ENCODE measurements at places on chromosomes 7 and 10. TPM values are rescaled to one million over a fixed set of nuclear protein-coding genes. Genes with fewer than 3 reads are reported as not detected.

Gene LIPK
- not detected for total RNA-seq

Gene TAS2R39
- not detected for total RNA-seq

Gene THNSL1
- total RNA-seq, result 4.9 TPM

Gene NUDT13
- total RNA-seq, result 3.3 TPM

Gene OR2A42
- total RNA-seq, result not detected

Gene ADCY1
- 6.2 TPM for total RNA-seq

Gene AGMO
- total RNA-seq, result 0.52 TPM

Gene TAS2R41
- total RNA-seq, result not detected

Gene ECHS1
- total RNA-seq, result 44.4 TPM

Gene CRYGN
- total RNA-seq, result not detected

Gene NKX2-3
- total RNA-seq, result not detected

Gene SFMBT2
- 3.4 TPM for total RNA-seq

Gene CPVL
- 4.0 TPM for total RNA-seq

Gene GALNT11
- total RNA-seq, result 45.9 TPM

Gene C10orf105
- total RNA-seq, result not detected

Gene IFIT3
- total RNA-seq, result 3.9 TPM

Gene BEND7
- 17.5 TPM for total RNA-seq

Gene SPDYE6
- total RNA-seq, result not detected

Gene HOXA7
- total RNA-seq, result 0.26 TPM

Gene GDF2
- total RNA-seq, result not detected

Gene ANKRD7
- total RNA-seq, result not detected

Gene GIMAP7
- total RNA-seq, result 3.6 TPM

Gene BTBD16
- not detected for total RNA-seq
